Activated T-helper 1 cell treated with Interleukin-2 at 50 U/mL for 16 hours (primary cell): ENCODE measurements at places on chromosomes 5 and 9.

- DNase-seq = no peak
Observed at GRCh38 chr9:21535396-21535795, 53.3 kb upstream of the IFNE start.

DNA sequence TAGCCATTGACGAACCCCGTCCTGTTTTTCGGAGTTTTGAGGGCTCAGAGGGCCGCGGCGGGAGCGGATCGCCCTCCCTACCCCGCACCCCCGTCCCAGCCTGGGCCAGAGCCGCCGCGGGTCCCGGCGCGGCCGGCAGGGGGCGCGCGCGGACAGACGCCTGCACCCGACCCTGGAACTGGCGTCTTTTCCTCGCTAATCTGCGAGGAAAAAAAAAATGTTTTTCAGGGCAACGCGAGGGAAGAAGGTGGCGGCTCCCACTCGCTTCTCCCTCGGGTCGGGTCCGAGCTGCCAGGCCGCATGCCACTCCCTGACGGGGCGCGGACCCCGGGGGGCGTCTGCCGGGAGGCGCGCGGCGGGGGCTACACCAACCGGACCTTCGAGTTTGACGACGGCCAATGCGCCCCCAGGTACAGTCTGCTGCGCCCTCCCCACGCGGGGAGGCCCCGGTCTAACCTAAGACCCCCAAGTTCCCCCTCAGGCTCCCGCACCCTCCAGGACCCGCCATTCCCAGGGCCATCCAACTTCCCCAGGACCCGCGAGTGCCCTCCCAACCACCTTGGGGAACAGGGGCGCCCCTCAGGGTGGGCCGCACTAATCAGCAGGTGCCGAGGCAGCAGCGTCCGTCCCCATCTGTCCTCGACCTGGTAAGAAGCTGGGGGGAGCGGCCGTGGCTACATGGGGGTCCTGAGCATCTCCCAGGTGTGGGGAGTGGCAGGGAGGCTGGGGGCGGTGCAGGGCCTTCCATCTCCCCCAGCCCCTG lies at the start of gene KCNT1:
TSS of gene KCNT1 (plus strand) at position 227 of the 763 bp plus-strand sequence. CDS start at position 301, 74 bp downstream.
- DNase-seq = peak; percentile 19

- no peak for DNase-seq
Observed at GRCh38 chr5:87311405-87312279, 44.0 kb downstream of the RASA1 start.

- DNase-seq = no peak
Observed at GRCh38 chr9:81879501-81879916, 48.7 kb upstream of the SPATA31D4 start.

GRCh38 chr5:22088517-22088916 lies 764.6 kb downstream of the CDH12 start:
- DNase-seq = no peak

DNA sequence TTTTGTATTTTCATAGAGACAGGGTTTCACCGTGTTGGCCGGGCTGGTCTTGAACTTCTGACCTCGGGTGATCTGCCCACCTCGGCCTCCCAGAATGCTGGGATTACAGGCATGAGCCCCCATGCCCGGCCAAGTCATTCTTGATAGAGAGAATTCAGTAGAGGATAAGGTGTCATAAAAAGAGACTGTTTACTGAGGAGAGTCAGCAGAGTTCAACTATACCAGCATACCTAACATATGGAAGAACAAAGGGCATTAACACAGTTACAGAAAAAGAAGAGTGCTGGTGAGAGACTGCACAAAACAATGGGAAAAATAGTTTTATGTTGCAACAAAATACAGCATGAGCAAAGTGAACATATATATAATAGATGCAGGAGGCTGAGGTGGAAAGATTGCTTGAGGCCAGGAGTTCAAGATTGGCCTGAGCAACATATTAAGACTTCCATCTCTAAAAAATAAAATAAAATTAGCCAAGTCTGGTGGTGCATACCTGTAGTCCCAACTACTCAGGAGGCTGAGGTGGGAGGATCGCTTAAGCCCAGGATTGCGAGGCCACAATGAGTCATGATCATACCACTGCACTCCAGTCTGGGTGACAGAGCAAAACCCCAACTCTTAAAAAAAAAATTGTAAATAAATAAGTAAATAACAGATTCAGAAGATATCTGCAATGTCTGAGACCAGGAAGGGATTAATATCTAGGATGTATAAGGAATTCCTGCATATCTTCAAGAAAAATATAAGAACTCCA lies 19.5 kb downstream of the B4GALT1 start:
- no peak for DNase-seq

GRCh38 chr5:142186857-142187594 lies 78.4 kb downstream of the NDFIP1 start:
- no peak for DNase-seq

- DNase-seq = no peak
Observed at GRCh38 chr5:67246108-67246507, 49.5 kb upstream of the CD180 start.

- no peak for DNase-seq
Observed at GRCh38 chr9:6827439-6828145, 69.8 kb downstream of the KDM4C start.

DNA sequence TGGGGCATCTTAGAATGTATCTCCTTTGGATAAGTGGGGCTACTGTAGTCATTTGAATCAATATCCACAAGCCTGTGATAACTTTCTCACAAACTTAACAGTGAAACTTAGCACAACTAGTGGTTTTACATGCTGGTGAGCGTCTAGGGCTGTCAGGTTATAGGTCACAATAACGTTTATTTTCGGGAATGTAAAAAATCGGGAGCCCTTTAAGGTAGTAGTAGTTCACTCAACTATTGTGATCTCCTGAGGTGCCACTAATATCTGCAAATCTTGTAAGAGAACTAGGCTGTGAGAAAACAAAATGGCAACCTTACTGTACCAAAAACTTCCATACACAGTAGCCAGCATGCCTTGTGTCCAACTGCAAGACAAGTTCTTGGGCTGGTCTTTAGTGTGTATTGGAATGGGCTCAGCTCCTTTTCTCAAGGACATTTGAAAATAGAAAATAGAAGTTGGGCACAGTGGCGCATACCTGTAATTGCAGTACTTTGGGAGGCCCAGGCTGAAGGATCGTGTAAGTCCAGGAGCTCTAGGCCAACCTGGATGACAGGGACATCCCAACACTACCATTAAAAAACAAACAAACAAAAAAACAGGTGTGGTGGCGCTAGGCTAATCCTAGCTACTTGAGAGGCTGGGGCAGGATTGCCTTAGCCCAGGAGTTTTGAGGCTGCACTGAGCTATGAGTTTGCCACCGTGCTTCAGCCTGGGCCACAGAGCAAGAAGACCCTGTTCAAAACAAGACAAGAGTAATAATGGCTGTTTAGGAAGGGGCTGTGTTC lies 5.2 kb upstream of the PKN3 start:
- no peak for DNase-seq

DNA sequence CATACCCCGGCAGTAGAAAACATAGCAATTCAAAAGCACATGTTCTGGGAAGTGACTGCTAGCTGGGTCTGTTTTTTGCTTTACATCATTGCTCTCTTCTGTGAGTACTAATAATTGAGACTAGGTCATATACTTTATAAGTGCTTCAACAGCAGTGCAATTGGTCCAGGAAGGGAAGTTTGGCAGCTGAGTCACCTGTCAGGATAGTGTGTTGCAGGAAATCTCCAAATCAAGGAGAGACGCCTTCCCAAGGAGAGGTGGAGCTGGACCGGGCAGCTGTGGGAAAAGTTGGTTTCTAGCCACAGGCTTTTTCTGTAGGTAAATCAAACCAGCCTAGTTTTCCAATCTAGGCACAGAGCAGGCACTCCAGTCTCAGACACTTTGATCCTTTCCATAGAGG lies 330.1 kb downstream of the ENC1 start:
- DNase-seq = no peak

DNA sequence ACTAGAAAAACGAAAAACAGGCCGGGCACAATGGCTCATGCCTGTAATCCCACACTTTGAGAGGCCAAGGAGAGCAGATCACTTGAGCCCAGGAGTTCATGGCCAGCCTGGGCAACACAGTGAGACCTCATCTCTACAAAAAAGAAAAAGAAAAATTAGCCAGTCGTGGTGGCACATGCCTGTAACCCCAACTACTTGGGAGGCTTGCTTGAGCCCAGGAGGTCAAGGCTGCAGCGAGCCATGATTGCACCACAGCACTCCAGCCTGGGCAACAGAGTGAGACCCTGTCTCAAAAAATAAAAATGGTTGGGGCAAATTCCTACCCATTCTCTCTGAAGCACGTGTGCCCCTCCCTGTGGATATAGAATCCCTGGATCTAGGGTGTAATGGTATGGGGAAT lies 8.4 kb upstream of the CFAP157 start:
- DNase-seq = no peak

DNA sequence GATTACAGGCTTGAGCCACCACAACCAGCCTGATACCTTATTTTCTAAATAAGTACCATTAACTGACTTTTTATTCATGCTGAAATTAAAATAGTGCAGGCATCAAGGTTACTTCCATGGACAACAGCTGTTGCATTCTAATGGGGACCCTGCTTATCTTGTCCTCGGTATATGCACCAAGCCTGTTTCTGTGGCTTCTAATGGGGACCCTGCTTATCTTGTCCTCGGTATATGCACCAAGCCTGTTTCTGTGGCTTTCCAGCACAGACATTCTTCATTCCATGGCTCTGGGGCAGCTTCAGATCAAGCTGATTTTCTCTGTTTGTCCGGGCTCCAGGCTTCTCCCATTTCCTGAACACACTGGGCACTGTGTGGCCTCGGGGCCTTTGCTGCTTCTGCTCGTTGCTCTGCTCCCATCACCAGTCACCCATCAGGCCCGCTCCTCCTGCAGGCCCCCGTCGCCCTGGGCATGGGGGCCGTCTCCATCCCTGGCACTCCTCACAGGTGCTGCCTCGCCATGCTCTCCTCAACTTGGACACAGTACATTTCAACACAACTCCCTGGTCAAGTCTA lies 30.7 kb downstream of the ZNF354A start:
- DNase-seq = no peak

DNA sequence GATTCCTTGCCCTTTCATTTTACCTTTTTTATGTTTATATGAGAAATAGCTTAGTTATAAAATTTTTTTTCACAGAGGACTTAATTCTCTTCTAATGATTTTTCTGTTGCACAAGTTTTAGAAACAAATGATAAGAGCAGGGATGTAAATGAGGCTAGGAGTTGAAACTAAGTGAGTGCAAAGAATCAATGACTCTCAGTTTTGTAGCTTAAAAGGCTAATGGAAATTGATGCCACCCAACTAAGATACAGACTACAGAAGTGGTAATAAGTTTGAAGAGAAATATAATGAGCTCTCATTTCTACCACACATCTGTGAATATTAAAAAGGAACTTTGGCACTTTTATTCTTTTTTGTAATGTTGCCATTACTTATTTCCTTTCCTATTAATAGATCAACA lies 105.1 kb downstream of the LURAP1L start:
- no peak for DNase-seq

GRCh38 chr9:122179690-122180074 lies 20.0 kb downstream of the MORN5 start:
- no peak for DNase-seq

DNA sequence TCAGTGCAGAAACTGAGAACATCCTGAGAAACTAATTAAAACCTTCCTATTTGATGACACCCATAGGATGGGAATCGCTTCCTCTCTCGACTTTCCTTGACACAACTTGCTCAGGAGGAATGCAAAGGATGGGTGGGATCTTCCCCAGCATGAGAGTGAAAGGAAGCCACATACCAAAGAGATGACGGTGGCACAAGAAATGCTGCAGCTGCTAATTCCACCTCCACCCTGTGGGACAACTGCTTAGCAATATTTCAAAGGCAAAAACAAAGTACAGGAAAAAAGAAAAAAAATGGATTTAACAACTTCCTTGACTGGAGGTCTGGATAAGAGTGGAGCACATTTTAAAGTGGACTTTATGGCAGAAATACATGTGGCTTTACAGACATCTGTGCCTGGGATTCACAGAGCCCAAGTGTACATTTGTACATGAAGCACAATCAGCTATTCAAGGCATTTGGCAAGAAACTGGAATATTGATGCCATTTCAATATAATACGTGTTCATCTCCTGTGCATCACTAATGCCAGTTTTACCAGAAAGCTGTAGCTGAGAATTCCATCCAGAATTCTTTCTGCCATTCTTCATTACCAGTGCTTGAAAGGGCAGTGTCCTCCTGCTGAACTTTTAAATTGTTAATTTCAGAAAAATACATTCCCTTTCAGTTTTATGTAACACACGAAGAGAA lies 359.2 kb upstream of the ACTBL2 start:
- no peak for DNase-seq

DNA sequence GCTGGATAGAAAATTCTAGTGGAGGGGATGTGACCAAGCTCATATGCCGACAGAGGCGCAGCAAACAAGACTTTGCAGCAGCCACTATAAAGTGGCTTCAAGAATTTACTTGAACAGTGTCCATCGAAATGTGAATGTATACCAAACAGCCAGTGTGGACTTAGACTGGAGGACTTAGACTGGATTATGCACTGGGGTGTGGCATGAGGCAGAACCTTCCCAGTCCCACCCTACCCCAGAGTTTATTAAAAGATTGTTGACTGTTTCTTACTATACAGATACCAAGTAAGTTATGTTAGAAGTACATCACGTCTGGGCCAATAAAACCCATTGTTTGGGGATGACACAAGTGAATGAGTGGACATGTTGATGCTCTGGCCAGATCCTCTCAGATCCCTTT lies 561.3 kb upstream of the KLF4 start:
- DNase-seq = no peak

DNA sequence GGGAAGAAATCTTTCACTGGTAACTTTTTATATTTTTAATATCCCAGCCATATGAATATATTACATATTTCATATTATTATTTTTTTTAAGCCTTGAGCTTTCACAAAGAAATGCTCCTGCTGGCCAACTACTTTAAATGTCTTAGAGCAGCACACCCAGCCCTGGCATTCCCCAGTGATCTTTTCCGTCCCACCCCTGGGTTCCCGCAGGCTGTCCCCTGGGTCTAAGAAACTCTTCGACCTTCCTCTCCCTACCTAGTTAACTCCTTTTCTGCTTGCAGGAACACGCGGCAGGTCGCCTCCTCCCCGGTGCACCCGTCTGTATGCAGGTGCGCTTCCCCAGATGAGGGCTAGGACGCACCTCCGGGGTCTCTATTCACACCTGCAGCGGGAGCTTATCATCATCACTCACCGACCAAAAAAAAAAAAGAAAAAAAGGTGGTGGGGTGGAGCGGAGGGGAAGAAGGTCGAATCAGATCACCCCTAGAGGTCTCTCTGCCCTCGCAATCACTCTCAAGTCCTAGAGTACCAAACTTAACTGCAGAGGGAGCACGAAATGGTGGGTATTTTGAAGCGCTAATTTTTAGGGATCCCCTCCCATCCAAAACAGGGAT lies 696 bp downstream of the ZFP62 start:
- DNase-seq = peak; percentile 15

DNA sequence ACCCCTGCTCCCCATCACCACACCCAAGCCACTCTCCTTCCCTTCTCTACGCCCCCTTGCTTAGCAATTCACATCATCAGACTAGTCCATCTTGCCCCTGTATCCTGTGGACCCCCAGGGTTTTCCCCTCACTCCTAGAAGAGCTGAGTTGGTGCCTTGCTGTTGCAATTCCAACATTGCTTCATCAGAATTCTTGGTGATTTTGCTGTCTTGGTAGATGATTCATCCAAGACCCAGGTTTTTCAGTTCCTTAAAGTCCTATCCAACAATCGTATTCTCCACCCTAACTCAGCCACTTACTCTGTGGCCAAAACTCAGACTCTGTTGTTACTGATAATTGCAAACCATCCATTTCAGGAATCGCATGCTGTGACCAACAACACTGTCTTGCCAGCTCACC lies 21.4 kb upstream of the CCNJL start:
- no peak for DNase-seq
